Activated naive CD4-positive, alpha-beta T cell treated with anti-CD3 and anti-CD28 coated beads, Interleukin-2, amount 10 ng/mL, durations not matched to agents 7 days and 5 days (primary cell): ENCODE measurements at places on chromosomes 1 and 21.
A peak's percentile ranks its signal among the peaks of the same experiment; 100 is the strongest.

DNA sequence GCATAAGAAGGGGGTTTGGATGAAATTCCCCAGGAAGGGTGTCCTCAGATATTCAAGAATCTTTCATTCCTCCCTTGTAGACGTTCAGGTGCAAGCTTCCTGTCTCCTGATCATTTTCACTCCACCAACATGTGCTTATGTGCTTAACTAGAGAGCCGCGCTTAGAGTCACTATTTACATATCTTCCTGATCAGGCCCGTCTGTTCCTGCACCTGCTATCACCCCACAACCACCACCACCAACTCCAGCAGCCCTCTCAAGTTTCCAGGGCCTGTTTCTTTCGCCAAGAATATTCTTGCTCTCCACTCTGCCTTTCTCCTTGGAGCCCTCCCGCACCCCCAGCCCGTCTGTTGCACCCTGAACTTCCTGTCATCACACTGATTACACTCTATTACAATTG, 113.4 kb downstream of the SPSB1 start:
- DNase-seq, result no peak

- peak; percentile 38 for DNase-seq
These were observed 97.4 kb downstream of the FAM78B start for GRCh38 chr1:166069390-166069789.

DNA sequence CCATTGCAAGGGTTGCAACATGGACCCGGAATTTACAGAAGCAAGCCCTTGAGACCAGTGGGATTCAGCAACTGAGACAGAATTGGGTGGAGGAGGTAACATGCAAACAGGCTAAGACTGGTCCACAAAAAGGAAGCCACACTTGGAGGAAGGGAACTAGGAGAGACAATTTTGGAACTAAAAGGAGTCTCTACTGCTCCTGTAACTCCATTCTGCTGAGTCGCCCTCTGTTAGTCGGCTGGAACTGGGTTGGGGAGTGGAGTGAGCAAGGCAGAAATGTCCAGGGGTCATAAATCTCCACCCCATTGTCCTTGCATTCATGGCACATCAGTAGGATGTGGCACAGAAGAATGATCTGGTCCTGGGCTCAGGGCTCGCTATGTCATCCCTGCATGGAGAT, 5.1 kb downstream of the LAMB3 start:
- no peak for DNase-seq

GRCh38 chr1:187157115-187157514, 328.4 kb downstream of the PLA2G4A start:
- no peak for DNase-seq

DNA sequence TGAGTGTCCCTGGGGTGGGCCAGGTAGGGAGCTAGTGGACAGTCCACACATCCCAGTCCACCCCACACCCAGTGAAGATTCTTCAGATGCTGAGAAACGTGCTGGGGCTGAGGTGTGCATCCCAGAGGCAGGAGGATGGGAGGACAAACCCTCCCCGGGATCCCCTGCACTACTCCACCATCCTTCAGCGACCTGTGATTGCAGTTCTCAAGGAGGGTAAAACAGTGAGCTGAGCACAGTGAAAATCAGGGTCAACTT, 51.0 kb downstream of the ELK4 start:
- DNase-seq, result no peak

GRCh38 chr1:10211805-10212410, 1.5 kb downstream of the KIF1B start:
- no peak for DNase-seq

- DNase-seq, result no peak
These were observed 8.1 kb upstream of the COA7 start for GRCh38 chr1:52706136-52706670.

DNA sequence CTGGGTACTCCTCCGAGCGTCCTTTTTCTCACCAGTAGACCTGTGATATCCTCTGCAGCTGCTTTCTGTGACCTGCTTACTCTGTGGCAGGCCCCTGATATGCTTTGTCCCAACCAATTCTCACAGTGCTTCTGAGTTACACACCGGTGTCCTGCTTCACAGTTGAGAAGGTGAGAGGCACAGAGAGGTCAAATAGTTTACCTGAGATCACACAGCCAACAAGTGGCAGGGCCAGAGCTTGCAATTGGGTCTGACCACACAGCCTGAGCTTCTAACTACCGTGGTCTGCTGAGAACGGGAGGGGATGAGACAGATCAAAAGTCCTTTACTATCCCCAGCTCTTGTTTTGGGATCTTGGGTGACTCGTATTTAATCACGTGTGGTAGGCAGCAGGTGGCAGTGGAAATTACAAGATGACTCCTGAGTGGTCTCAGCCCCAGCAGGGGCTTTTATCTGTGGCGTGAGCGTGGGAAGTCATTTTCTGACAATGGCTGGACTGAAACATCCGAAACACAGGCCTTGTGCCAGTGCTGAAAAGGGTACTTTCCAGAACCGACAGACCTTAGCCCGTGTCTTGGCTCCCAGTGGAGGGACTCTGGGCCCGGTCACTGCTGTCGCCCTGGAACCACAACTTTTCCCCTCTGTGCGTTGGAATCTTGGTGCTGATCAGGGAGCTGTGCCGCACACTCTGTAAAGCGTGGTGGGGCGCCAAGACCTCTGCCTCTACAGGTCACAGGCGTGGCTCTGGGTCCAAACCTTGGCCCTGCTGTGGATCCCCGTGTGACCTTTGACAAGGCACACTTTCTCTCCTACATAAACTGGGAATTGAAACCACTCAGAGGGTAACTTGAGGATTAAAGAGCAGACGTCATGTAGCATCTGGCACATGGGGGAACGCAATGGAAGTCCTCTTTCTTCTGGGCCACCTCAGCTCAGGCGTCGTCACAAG, 11.9 kb downstream of the THEMIS2 start:
- no peak for DNase-seq

DNA sequence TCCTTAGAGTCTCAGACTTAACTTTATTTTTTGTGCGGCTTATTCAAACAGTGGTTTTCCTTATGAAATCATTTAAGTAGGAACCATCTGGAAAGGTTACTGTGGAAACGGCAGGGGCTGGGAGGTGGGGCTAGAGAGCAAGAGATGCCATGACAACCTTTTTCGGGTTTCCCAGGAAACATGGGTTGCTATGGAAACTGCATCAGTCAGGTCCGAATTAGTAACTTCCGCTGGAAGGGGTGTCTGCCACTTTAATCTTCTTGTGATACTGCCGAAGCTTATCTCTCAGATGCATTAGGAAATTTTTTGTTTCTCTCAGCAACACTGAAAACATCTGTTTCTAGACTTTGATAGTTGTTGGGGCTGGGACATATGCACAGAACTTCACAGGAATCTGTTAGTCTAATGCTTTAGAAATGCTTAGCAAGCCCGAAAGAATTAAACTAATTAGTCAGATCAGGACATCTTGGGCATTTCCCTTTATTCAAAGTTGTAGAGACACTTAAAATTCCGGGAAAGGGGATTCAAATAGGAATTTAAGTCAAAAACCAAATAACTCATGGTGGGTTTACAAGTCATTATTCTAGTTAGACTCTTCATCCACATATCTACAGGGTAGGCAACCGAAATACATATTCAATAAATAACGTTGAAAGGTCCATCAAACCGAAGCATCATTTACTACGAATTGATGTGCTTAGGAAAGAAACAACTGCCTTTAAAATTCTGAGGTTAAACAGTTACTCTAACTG, 2.6 kb downstream of the KCNA3 start:
- peak; percentile 88 for DNase-seq

- DNase-seq, result no peak
These were observed 458.7 kb upstream of the ADAMTS5 start for GRCh38 chr21:27425574-27425973.

- DNase-seq, result no peak
These were observed 846 bp upstream of the PER3 start for GRCh38 chr1:7783178-7783711.

DNA sequence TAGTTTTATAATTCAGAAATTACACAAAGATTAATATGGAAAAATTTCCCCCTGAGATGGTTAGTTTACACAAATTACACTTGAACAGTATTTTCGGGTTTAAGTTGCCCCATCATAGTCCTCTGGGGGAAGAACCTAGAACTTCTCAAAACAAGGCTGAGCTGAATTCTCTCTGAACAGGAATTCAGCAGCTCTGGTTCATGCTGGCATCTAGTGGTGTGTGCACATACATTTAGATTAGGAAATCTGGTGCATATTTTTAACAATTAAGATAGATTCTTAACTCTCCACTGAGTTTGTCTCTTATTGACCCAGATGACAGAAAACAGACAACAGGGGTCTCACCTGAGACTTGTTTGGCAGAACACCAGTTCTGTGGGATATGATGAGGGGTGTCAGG, 410.7 kb downstream of the DSCAM start:
- DNase-seq, result no peak

GRCh38 chr1:224733027-224733911, 117.2 kb downstream of the CNIH3 start:
- no peak for DNase-seq

DNA sequence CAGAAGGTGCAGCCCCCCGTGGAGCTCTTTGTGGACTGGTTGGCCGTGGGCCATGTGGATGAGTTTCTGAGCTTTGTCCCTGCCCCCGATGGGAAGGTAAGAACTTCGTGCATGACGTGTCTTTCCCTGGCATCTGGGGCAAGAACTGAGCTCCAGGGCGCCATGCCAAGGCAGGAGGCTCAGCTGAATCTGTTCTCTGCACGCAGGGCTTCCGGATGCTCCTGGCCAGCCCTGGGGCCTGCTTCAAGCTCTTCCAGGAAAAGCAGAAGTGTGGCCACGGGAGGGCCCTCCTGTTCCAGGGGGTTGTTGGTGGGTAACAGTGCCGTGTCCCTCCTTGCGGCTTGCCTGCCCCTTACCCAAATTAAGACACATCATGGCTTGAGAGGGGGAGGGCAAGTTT, 27.7 kb downstream of the PADI3 start:
- DNase-seq, result no peak

DNA sequence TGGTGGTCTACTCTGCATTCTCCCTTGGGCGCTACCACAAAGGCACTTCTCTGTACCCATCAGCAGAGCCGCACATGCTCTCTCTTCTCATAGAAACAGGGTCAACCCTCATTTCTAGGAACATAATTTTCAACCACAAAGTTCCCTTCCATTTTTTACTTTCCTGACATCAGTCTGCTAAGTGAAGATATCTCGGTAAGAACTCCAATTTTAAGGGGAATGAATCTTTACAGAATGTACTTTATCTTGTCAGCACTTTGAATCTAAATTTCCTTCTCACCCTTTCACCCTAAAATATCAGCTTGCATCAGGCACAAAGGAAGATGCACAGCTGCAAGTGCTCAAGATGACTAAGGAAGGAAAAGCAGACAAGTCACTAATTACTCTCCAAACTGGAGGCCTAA, 545.9 kb downstream of the SMYD3 start:
- DNase-seq, result no peak

- DNase-seq, result no peak
These were observed 54.3 kb upstream of the HSD17B7 start for GRCh38 chr1:162736184-162736583.

- no peak for DNase-seq
These were observed 30.4 kb downstream of the TTC13 start for GRCh38 chr1:230948301-230948700.

GRCh38 chr1:238331557-238331956, 440.8 kb upstream of the ZP4 start:
- DNase-seq, result no peak

DNA sequence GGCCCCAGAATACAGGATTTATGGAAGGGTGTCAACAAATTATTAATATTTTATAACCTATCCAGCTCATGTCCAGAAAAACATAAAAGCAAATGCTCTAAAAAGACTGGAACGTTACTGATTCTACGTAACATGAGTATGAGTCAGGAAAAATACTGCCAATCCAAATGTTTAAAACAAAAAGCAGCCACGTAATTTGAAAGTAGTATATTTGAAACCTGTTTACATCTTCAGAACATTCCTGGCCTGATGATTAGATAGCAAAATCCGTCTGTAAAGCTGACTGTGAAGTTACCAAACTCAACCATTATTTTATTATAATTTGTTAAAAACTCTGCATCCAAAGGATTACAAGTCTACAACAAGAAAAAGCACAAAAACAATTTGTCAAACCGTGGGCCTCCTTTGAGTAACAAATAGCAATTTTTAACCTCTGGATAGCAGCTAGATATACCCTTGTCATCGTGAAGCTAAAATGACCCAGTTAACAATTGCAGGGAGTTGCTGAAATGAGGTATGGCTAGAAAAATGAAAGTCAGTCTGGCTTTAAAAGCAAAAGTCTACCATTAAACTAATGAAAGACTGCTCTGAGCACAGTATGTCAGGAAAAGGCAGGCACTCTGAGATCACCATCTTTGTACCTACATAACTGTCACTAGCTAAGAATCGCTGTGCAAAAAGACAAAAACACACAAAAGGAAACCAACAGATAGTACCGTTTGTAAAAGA, 1.2 kb downstream of the UBR4 start:
- no peak for DNase-seq

DNA sequence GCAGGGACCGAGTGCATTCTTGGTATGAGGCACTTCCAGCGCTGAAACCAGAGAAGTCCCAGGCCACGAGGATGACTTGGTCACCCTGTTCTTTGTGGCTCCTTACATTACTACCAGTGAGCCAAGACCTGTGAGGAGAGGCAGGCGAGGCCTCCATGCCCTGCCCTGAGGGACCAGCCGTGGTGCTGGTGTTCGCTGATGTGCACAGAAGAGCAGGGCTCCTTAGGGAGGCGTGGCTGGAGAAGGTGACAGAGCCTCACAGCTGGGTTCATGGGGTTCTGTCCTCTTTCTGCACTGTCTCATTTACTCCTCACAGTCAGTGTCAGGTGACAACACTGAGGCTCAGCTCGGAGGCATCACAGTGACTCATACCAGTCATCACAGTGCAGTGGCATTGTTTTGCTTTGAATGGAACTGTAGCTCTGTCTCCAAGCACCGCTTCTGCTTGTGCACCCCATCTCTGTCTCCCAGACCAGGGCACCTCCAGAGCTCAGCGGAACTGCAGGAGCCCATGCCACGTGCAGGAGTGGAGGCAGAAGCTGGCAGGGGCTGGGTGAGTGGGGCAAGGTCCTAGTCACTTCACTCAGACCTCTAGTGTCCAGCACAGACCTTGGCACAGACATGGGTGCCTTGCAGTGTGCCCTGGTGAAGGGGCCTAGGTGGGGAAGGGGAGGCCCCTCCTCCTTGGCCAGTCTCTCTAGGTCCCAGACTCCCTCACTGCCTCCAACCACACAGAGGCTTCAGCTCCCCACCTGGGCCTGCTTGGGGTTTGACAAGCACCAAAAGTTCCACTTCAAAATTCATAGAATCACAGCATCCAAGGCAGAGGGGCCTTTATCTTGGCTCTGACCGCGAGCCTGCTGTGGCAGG, 310.9 kb downstream of the MATN1 start:
- no peak for DNase-seq

DNA sequence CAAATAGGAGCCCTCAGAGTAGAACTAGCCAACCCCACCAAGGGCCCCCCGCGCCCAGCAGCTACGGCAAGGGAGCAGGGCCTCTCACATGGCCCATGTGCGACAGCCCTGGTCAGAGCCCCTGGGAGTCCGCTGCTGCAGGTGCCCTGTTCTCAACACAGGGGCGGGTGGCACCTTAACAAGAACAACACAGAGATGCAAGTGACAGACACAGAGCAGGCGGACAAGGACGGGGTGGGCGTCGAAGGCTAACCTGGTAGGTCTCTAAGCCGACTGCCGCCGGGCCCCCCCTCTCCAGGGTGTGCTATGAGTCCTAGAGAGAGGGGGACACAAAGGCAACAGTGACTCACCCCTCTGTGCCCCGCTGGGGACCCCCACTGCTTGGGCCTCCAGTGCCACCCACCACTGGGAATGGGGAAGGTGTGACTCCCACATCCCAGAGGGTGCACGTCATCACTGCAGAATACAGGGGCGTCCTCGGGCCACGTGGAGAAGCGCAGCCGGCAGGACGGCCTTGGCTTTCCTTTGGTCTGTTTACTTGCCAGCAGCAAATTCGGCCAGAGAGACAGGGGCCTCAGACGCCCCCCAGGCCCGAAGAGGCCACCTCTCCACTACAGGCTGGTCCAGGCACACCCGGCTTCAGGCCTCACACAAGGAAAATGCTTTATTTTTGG, 44.8 kb downstream of the PRDM15 start:
- peak; percentile 12 for DNase-seq
